ENCODE measurements at places on chromosomes 1 and 21.

DNA sequence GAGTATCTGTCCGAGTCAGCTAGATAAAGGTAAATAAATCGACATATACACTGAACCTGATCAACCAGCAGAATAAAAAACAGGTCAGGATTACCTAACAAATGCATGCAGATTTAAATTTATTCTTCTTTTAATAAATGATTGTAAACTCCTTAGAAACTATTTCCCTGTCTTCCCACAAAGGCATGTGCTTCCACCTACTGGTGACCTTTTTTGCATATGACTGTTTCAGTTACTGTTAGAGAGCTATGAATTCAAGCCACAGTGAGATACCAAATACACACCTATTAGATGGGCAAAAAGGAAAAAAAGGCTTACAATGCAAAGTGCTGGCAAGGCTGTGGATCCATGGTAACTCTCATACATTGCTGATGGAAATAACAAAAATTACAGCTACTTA, 957.4 kb upstream of the NCAM2 start:
- H3K36me3 ChIP-seq = no peaks in the 10 kb centered on the region
- H3K4me3 ChIP-seq = no peak overlapping the region

GRCh38 chr21:45262616-45263015, 25.1 kb downstream of the POFUT2 start:
- H3K36me3 ChIP-seq = peaks cover 57% of the 10 kb centered on the region
- DNase-seq = no peak
- H3K4me1 ChIP-seq = peaks cover 20% of the 10 kb centered on the region

GRCh38 chr1:6962478-6962995, 177.3 kb downstream of the CAMTA1 start:
- no peak overlapping the region for H3K4me3 ChIP-seq
- DNase-seq = peak; percentile 81
- peaks cover 20% of the 10 kb centered on the region for H3K4me1 ChIP-seq

- DNase-seq = no peak
- peaks cover 5% of the 10 kb centered on the region for H3K4me1 ChIP-seq
- H3K27ac ChIP-seq = no peak overlapping the region
- no peak overlapping the region for H3K4me3 ChIP-seq
- no peaks in the 10 kb centered on the region for H3K27me3 ChIP-seq
These were observed 5.4 kb downstream of the CHTOP start for GRCh38 chr1:153639280-153639679.

DNA sequence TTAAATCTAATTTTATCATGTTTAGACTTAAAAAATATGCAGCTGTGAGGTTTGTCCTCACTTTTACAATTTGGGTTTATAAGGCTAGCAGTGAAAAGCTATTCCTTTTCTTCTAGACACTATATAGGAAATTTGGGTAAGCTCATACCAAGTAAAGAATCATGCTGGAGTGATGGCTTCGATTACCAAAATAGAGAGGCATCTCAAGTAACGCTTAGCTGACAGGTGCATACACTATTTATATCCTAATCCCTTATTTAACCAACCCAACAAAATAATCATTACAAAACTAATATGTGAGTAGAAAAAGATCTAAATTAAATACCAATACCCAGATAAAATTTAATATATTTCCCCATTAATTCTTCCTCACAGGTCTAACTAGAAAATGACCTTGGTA, 193.2 kb downstream of the LHX8 start:
- H3K4me3 ChIP-seq = no peak overlapping the region
- H3K27ac ChIP-seq = no peak overlapping the region
- DNase-seq = no peak
- H3K36me3 ChIP-seq = no peaks in the 10 kb centered on the region

DNA sequence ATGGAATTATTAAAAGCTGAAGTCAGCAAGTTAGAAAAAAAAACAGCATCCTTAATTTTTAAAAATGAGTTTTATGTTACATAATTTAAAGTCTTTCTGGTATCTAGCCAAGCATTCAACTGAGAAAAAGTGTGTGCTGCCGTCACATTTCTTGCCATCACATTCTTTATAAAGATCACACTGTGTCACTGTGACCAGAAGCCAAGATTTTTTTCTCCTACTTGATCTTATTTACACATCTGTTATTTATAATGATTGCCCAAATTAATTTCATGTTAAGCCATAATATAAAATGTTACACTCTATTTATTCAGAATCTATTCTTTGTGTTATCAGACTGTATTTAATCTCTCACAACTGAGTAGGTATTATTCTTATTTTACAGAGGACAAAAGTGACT, 1603.7 kb downstream of the PLA2G4A start:
- H3K36me3 ChIP-seq = no peaks in the 10 kb centered on the region
- H3K4me3 ChIP-seq = no peak overlapping the region
- no peaks in the 10 kb centered on the region for H3K4me1 ChIP-seq
- DNase-seq = no peak

DNA sequence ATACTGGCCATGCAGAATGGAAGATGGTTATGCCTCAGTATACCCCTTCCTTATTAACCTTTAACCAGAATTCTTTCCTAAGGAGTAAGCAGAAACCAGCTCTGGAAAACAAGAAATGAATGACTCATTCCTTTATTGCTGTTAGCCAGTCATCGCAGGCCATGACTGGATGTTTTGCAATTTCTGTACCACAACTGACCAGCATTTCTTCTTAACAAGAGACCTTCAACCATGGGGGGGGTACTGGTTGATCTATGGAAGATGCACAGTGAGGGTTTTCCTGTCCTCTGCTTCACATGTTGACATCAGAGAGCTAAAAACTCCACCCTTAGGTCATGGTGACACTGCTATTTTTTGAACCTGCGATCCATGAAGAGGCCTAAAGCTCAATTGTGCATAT, 28.0 kb upstream of the RNF2 start:
- no peaks in the 10 kb centered on the region for H3K36me3 ChIP-seq
- peak; percentile 91 for DNase-seq
- no peaks in the 10 kb centered on the region for H3K27me3 ChIP-seq
- peak overlapping the region; percentile 14 for H3K27ac ChIP-seq
- H3K4me1 ChIP-seq = peaks cover 3% of the 10 kb centered on the region

GRCh38 chr1:30397576-30397975, 325.8 kb downstream of the MATN1 start:
- H3K4me3 ChIP-seq = no peak overlapping the region
- DNase-seq = no peak
- H3K36me3 ChIP-seq = no peaks in the 10 kb centered on the region
- H3K27me3 ChIP-seq = peaks cover 3% of the 10 kb centered on the region
- no peak overlapping the region for H3K27ac ChIP-seq
- no peaks in the 10 kb centered on the region for H3K4me1 ChIP-seq

DNA sequence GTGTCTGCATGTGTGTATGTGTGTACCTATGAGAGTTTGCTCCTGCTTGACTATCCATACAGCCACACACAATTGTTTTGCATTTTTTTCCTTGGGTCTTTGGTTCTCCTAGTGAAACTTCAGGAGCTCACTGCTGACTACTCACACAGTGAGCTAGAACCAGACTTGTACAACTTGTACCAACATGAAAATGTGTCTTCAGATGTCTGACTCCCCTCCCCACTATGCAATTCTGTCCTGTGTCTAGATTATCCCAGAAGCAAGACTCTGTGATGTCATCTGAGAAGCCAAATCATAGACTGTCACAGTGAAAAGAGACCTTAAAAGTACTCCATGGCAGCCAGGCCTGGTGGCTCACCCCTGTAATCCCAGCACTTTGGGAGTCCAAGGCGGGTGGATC, 49.7 kb downstream of the ELAVL4 start:
- no peak for DNase-seq
- no peak overlapping the region for H3K27ac ChIP-seq
- no peaks in the 10 kb centered on the region for H3K27me3 ChIP-seq
- H3K4me3 ChIP-seq = no peak overlapping the region
- no peaks in the 10 kb centered on the region for H3K36me3 ChIP-seq

DNA sequence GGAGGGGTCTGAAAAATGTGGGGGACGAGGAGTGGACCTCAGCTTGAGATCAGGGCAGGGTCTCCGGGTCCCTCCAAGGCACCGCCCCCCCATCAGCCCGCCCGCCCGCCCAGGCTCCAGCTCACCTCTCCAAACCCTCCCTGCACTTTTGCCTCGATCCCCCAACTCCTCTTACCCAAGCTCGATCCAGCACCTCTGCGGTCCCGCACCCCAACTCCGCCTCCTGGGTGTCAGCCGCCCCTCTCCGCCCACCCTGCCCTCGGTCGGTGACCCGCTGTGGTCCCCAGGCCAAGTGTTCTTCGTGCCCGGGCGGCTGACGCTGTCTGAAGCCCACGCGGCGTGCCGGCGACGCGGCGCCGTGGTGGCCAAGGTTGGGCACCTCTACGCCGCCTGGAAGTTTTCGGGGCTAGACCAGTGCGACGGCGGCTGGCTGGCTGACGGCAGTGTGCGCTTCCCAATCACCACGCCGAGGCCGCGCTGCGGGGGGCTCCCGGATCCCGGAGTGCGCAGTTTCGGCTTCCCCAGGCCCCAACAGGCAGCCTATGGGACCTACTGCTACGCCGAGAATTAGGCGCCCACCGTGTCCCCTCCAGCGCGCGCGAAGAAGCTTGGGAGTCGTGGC, 5.7 kb downstream of the HAPLN2 start:
- no peaks in the 10 kb centered on the region for H3K36me3 ChIP-seq
- no peak for DNase-seq
- H3K4me3 ChIP-seq = peak overlapping the region; percentile 50
- H3K4me1 ChIP-seq = peaks cover 19% of the 10 kb centered on the region
- no peak overlapping the region for H3K27ac ChIP-seq

DNA sequence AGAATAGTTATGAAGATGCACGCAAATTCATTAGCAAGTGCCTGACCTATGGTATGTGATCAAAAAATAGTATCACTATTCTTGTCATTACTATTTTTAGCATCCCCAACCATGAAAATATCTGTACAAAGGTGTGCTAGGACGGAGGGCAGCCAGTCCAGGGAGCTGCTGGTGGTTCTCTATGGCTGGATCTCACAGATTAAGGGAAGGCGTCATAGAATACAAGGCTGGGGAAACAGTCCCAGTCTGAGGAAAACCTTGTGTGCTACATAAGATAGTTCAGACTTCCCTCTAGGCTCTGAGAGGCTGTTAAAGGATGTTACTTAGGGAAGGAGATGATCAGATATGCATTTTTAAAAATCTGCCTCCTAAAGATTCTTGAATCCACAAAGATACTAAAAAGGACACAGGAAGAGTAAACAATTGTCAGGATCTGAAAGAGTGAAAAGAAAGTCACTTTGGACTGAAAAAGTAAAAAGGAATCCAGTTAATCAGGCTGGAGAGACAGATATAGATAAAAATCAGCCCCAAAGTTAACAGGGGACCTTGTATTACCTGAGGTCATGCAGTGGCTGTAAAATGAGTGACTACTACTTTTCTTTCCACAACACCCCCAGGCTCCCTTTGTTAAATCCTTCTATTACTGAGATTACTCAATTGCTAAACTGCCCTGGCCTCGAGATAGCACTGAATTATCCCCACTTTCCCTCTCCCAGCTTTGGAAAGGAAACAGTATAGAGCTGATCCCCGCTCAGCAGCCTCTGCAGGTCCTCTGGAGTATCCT, 108.6 kb downstream of the MAB21L3 start:
- H3K36me3 ChIP-seq = no peaks in the 10 kb centered on the region
- peaks cover 24% of the 10 kb centered on the region for H3K27me3 ChIP-seq
- no peaks in the 10 kb centered on the region for H3K4me1 ChIP-seq
- H3K27ac ChIP-seq = no peak overlapping the region
- no peak for DNase-seq

GRCh38 chr1:112335351-112335750, 60.7 kb upstream of the CTTNBP2NL start:
- H3K4me1 ChIP-seq = no peaks in the 10 kb centered on the region
- H3K27me3 ChIP-seq = peaks cover 58% of the 10 kb centered on the region
- H3K27ac ChIP-seq = no peak overlapping the region
- H3K4me3 ChIP-seq = no peak overlapping the region
- DNase-seq = no peak

- no peak overlapping the region for H3K27ac ChIP-seq
- peaks cover 82% of the 10 kb centered on the region for H3K27me3 ChIP-seq
- H3K4me3 ChIP-seq = no peak overlapping the region
- H3K4me1 ChIP-seq = peaks cover 5% of the 10 kb centered on the region
These were observed 102.5 kb upstream of the TARDBP start for GRCh38 chr1:10909697-10910680.

DNA sequence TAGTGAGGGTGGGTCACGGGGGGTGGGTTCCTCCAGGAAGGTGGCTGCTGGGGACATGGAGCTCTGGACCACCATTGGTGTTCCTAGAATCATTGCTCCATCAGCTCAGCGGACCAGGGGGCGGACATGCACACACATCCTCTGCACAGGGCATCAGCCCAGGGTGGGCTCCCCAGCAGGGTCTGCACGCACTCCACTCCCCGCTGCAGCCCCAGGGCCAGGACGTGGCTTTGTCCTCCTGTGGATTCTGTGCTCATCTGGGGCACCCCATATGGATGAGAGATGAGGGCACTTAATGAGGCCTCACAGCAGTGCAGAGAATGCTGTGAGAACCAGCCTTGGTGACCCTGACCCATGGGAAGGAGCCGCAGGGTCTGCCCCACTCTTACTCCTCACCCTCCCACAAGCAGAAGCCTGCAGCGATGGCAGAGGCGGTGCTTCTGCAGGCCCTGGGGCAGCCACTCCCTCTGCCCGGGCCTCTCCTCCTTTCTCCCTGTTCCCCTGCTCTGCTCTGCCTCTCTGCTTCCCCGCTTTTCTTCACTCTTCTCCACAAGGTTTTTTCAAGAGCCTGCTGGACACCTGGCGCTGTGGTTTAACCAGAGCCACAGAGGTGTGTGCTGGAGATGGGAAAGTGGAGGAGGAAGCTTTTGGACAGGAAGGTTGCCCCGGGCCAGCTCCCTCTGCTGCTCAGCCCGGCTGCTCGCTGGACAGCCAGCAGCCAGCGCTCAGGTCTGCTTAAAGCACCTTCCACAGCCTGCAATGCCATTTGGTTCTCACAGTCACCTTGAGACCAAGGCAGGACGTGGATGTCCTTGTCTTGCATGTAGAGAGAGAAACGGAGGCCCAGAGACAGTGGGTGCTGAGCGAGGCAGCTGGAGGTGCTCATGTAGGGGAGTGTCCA, 26.3 kb upstream of the PCBP3 start:
- H3K4me1 ChIP-seq = peaks cover 1% of the 10 kb centered on the region
- no peaks in the 10 kb centered on the region for H3K36me3 ChIP-seq
- DNase-seq = no peak
- no peak overlapping the region for H3K4me3 ChIP-seq
- H3K27me3 ChIP-seq = peaks cover 69% of the 10 kb centered on the region
- no peak overlapping the region for H3K27ac ChIP-seq

GRCh38 chr1:115412733-115413132, 74.7 kb upstream of the NGF start:
- H3K4me3 ChIP-seq = no peak overlapping the region
- no peaks in the 10 kb centered on the region for H3K27me3 ChIP-seq
- H3K27ac ChIP-seq = no peak overlapping the region
- H3K4me1 ChIP-seq = no peaks in the 10 kb centered on the region

GRCh38 chr1:160416369-160416768, 16.0 kb downstream of the VANGL2 start:
- H3K36me3 ChIP-seq = peaks cover 52% of the 10 kb centered on the region
- no peak overlapping the region for H3K27ac ChIP-seq
- H3K4me1 ChIP-seq = peaks cover 6% of the 10 kb centered on the region
- no peak overlapping the region for H3K4me3 ChIP-seq

GRCh38 chr1:77744576-77744975, 15.1 kb downstream of the USP33 start:
- no peak overlapping the region for H3K27ac ChIP-seq
- no peaks in the 10 kb centered on the region for H3K27me3 ChIP-seq
- H3K4me3 ChIP-seq = no peak overlapping the region
- peaks cover 2% of the 10 kb centered on the region for H3K4me1 ChIP-seq
- peaks cover 12% of the 10 kb centered on the region for H3K36me3 ChIP-seq
